ENCODE measurements at places on chromosomes 4 and X.

- DNase-seq, result no peak
These were observed 748 bp downstream of the FAM9B start for GRCh38 chrX:9033179-9033578.

GRCh38 chr4:173345648-173346047 is 11.5 kb upstream of the HMGB2 start:
- DNase-seq, result no peak

GRCh38 chrX:119382606-119383005 is 16.5 kb upstream of the SLC25A43 start:
- DNase-seq, result no peak

DNA sequence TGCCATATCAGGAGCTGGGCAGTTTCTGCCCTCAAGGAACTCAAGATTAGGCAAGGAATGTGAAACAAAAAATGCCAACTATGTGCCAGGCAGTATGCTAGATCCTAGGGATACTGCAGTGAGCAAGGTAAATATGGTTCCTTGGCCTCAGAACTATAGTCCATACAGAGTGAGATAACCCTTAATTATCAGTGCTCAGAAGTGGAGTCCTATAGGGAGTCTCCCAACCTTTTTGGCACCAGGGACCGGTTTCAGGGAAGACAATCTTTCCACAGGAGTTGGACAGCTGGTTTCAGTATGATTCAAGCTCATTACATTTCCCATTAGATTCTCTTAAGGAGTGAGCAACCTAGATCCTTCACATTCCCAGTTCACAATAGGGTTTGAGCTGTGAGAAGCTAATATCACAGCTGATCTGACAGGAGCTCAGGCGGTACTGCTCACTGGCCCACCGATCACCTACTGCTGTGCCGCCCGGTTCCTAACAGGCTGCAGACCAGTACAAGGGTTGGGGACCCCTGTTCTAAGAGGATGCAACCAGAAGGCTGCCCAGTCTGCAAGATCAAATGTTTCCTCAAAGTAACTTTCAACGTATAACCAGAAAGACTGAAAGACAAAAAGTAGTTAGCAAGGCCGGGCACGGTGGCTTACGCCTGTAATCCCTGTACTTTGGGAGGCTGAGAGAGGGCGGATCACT is 1.7 kb upstream of the SRP72 start:
- no peak for DNase-seq

DNA sequence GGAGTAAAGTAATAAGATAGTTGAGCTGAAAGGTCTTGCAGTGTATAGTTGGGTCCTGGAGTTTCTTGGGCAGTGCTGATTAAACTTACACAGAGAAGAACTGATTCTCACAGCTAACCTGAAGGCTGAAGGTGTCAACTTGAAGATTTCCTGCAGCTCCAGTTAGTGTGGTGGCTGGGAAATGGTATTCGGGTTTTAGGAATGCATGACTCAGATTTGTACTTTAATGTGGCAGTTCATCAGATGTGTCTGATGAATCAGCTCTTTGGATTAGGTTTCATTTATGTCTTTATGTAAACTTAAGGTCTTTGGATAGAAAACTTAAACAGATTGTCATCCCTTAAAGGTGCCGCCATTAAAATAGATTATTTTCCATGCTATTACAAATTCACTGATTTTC is 200.0 kb downstream of the IL1RAPL1 start:
- DNase-seq, result no peak

- no peak for DNase-seq
These were observed 247.1 kb downstream of the BCOR start for GRCh38 chrX:39850630-39851152.

DNA sequence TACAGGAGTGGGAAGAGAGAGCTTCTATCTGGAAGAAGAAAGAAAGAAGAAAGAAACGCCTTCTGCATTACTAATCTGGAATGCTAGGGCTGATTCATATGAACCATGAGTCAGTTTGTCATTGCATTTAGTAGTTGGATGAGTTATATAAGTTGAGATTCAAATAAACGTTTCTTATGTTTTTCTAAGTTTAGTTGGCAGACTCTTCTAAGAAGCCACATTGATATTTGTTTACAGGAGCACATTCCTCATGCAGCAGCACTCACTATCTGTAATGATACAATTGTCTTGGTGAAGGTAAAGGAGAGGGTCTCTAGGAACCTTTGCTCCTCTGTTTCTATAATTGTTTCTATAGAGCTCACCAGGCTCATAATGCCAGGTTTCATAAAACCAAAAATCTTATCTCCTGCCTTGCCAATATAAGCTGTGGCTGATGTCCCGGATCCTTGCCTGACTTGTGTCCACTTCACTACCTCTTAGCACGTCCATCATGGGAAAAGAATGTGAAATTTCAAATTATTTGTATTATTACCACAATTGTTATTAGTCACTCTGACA is 39.5 kb downstream of the HOPX start:
- no peak for DNase-seq

DNA sequence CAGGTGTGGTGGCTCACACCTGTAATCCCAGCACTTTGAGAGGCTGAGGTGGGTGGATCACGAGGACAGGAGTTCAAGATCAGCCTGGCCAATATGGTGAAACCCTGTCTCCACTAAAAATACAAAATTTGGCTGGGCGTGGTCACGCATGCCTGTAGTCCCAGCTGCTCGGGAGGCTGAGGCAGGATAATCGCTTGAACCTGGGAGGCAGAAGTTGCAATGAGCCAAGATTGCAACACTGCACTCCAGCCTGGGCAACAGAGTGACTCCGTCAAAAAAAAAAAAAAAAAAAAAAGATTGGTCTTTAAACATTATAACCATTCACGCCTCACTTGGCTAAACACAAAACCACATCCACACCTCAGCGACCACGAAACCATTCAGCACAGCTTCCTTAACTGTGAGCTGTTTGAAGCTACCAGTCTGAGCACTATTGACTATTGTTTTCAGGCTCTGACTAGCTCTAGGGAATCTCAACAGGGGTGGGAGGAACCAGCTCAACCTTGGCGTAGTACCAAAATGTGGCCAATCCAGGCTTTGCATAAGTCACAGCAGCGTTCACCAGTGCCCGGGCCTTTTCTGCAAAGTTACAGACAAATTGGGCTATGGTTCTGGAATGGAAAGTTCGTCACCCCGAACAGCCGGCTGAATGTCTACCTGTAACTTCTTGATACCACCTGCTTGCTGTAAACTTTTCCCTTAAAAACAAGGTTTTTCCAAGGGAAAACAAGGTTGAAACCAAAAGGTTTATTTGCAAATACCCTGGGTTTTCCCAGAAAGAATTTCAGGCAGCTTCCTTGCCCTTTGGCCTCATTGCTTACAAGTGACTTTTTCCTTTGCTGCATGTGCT is 73.6 kb upstream of the DHX15 start:
- DNase-seq, result peak; percentile 68

GRCh38 chrX:120365320-120365719 is 3.4 kb downstream of the ATP1B4 start:
- no peak for DNase-seq

DNA sequence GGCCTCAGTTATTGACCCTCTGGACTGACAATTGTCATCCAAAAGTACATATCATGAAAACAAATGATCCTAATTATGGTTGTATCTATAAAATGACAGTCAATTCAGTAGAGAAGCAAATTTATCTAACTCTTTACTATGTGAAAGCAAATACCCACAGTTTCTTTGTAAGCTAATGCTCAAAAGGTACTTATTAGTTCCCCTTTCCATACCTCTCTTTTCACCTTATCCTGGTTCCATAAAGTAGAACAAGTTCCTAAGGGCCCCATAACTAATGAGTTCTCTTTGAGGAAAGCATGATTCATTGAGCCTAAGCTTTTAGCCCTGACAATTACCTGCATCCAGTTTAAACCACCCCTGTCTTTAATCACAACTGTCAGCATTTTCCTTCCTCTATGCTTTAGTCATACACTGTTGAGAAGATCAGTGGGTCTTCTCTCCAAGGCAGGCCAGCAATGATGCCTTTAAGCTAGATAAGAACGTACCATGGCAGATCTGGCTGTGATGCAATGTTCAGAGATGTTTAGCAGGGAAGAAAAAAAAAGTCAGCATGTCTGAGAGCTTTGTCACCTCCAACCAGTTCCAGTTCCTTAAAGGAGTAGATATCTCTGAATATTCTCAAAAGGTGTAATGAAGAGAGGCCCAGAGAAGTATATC is 179.7 kb upstream of the RASGEF1B start:
- DNase-seq, result peak; percentile 73

GRCh38 chr4:142886566-142886965 is 40.5 kb upstream of the INPP4B start:
- no peak for DNase-seq

- DNase-seq, result no peak
These were observed 479.5 kb upstream of the AGA start for GRCh38 chr4:177921715-177922114.

DNA sequence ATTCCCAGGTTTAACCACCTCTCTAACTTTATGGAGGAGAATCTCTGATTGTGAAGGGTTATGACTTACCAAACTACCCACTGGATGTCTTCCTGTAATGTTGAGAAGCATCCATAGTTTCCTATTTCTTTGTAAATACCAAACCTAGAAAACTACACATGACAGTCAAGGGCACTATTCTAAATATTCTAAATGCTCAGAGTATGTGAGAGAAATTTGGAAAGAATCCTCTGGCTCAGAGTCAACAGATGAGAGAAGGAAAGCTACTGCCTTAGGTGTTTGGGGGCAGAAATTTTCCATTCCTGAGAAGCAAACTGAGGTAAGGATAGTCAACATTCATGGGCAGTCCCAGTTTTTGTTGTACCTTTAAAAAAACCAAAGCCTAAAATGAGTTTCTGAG is 155.8 kb downstream of the KCNIP4 start:
- no peak for DNase-seq

GRCh38 chrX:150028692-150029091 is 90.4 kb upstream of the EOLA2 start:
- no peak for DNase-seq

- DNase-seq, result no peak
These were observed 29.0 kb downstream of the RTL5 start for GRCh38 chrX:72102760-72103159.

DNA sequence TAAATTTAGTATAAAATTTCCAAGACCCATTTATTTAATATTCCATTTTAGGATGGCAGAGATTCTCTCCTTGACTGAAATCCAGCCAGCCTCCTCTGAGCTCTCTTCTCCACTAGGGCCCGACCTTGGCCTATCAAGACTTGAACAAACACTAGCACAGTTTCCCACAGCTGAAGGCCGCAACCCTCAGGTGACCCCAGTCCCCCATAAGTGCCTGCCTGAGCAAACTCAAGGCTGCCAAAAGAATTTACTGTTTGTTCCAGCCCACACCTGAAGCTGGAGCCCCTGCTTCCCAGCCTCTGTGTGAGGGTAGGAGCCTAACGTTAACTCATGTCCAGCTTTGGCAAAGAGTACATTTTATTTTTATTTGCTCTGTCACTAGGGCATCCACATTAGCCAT is 629.0 kb upstream of the ZFP42 start:
- no peak for DNase-seq

DNA sequence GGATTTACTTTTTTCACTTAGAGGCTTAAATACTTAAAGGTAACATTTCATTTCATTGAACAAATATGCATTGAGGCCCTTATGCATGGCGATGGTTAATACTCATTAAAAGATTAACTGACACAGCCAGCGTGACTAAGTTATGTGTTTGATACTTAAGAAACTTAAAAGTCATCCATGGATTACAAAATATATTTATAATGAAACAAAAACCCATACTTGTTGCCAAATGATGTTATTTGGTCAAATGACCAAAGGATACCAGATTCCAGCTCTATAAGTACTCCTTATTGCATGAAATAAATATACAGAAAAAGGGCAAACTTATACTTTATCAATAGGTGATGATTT is 26.7 kb downstream of the ZNF330 start:
- no peak for DNase-seq

DNA sequence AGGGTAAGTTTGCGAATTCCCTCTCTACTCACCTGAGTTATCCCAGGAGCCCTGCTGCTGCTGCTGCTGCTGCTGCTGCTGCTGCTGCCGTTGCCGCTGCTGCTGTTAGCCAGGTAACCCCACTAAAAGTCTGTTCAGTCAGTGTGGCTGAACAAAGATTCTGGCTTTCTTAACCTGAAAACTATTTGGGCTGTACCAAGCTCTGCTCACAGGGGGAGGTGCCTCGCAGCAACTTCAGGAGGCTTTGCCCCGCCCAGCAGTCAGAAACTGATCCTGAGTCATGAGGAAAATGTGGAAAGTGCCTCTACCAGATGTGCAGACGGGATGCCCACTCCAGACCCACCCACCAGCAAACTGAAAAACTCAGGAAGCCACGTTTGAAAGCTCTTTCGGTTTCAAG is at the start of gene CAPN6:
Gene CAPN6 (minus strand): TSS at position 145 of the 400 bp plus-strand sequence. CDS start 6,547 bp downstream, outside the sequence.
- DNase-seq, result no peak

DNA sequence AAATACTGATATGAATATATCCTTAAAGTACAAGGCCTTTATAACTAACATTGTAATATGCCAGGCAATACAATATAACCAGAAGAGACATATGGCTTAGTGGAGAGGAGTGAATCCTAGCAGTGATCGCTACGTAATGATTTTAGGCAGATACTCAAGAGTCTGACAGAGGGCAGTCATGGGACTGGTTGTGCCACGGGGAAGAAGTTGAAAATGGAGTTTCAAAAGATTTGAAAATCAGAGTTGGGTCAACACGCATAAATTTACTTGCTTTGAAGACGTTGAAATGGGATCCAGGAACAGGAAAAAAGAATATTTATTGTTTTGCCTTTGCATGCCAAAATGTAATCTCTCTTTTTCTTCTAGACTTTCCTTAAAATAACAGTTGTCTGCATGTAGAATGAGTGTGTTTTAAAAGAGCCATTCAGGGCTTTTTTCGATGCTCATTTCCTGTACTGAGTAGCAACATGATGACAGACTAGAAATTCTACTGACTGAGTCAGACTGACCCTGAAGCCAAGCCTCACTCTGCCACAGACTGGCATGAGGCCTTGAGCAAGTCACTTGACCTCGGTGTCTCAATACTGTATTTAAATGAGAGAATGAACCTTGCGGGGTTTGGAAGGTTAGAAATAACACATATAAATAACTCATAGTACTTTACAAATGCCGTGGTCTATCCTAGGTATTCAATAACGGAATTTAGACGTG is 8.1 kb upstream of the SMS start:
- DNase-seq, result no peak

DNA sequence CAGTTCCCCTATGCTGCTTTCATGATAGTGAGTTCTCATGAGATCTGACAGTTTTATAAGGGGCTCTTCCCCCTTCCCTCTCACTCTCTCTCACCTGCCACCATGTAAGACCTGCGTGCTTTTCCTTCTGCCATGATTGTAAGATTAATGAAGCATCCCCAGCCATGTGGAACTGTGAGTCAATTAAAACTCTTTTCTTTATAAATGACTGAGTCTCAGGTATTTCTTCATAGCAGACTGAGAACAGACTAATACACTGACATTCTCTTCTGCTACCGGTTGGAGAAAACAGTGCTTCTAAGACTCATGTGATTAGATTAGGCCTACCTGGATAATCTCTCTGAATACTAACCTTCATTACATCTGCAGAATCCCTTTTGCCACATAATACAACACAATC is 45.4 kb upstream of the TRPC5OS start:
- no peak for DNase-seq

DNA sequence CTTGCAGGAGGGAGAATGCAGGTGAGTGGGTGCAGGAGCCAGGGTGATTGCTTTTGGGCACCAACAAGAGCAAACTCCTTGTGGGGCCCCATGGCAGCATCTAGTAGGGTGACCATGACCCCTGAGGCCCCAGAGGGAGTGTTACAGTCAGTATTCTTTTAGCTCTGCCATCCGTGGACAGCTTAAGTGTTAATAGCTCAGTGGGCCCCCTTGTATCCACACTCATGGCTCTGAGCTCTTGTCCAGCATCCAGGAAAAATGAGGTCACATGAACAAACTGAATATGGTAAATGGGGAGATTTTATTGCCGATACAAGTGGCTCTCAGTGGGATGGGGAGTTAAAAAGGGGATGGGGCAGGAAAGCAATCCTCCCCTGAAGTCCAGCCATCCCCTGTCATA is 27.3 kb upstream of the LRCH2 start:
- no peak for DNase-seq
